ENCODE measurements at places on chromosomes 12 and 14. TPM values are rescaled to one million over a fixed set of nuclear protein-coding genes. Genes with fewer than 3 reads are reported as not detected.

DNA sequence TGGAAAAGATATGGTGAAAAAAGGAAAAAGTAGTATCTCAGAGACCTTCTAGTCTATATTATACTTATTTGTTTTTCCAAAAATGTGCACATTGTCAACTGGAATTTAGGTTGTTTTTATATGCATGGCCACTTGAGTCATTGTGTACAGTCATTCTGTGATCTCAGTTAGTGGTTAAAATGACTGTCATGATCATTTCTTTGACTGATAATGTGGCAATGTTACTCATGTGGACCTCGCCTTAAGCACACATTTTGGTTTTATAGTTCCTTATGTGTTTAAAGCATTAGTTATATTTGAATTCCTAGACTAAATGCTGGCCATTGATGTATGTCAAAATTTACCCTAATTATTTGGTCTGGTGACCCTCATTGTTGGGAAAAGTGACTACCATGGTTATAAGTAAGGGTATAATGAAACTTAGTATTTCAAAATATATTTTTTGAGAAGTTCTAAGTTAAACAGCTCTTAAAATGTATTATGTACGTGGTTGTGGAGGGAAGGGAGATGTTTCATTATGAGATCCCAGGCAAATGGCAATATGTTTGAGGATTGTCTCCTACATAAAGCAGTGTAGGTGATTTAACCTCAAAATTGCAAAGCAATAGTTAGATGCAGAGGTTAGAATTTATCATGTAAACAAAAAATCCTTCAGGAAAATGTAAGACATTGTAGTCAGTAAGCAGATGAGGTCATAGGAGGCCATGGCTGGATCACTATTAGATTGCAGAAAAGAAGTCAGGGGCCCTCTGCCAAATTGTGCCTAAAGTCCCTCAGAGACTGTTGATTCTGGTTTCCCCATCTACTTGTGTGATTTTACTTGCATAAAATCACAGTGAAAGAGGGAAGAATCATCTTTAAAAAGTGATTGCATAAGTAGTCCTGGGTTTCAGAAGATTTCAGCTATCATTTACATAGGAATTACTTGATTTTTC, 17.5 kb downstream of the PNMA1 start:
- no peak overlapping the region for H3K27ac ChIP-seq
- H3K36me3 ChIP-seq: no peaks in the 10 kb centered on the region
- no peaks in the 10 kb centered on the region for H3K4me1 ChIP-seq
- H3K4me3 ChIP-seq: no peak overlapping the region

GRCh38 chr12:126506426-126507182, 1441.4 kb downstream of the AACS start:
- H3K4me3 ChIP-seq: no peak overlapping the region
- no peaks in the 10 kb centered on the region for H3K4me1 ChIP-seq
- H3K27me3 ChIP-seq: no peaks in the 10 kb centered on the region
- no peak for DNase-seq
- H3K36me3 ChIP-seq: no peaks in the 10 kb centered on the region

- no peaks in the 10 kb centered on the region for H3K27me3 ChIP-seq
- H3K4me1 ChIP-seq: no peaks in the 10 kb centered on the region
- H3K4me3 ChIP-seq: no peak overlapping the region
- DNase-seq: no peak
- no peak overlapping the region for H3K27ac ChIP-seq
These were observed 7.6 kb downstream of the AKAP6 start for GRCh38 chr14:32336702-32337101.

DNA sequence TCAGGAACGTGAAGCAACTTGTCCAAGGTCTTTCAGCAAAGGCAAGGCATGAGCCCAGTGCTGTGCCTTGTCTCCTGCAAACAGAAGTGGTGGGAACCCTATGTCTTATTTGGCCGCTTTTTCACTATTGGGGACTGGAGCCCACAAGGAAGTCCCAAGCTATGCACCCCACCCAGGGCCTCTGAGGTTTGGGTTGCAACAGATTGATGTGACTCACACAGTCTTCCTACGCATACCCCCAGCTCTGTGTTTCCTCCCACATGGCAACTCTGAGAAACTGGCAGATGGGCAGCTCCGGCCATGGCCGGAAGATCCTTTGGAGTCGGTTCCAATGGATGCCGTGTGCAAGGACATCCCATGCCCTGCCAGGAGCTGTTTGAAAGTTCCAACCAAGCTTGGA, 28.3 kb upstream of the CMKLR1 start:
- no peak overlapping the region for H3K27ac ChIP-seq
- no peaks in the 10 kb centered on the region for H3K4me1 ChIP-seq

- H3K27ac ChIP-seq: no peak overlapping the region
- no peaks in the 10 kb centered on the region for H3K4me1 ChIP-seq
- no peak for DNase-seq
- no peaks in the 10 kb centered on the region for H3K27me3 ChIP-seq
- no peak overlapping the region for H3K4me3 ChIP-seq
These were observed 41.9 kb downstream of the PKP2 start for GRCh38 chr12:32854716-32855115.

GRCh38 chr12:53561590-53561953, 54.3 kb upstream of the NPFF start:
- H3K36me3 ChIP-seq: no peaks in the 10 kb centered on the region
- H3K4me3 ChIP-seq: no peak overlapping the region
- no peaks in the 10 kb centered on the region for H3K27me3 ChIP-seq
- DNase-seq: no peak
- no peaks in the 10 kb centered on the region for H3K4me1 ChIP-seq

DNA sequence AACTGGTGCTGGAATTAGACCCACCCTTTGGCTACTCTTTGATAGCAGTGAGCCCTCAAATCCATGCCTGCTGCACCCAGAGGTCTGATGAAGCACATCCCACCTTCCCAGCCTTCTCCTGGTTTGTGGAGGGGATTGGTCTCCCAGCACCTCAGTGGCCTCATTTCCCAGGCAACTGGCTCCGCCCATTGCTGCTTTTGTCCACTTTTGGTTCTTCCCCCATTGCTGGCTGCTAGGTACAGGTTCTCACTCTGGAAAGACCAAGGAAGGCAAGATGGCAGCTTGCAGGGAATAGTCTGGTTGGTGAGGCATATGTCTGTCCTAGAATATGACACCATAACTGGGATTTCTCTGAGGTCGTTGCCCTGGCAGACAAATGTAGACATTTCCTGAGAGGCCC, 10.2 kb upstream of the KRT5 start:
- H3K4me1 ChIP-seq: peaks cover 6% of the 10 kb centered on the region
- no peak overlapping the region for H3K4me3 ChIP-seq
- no peaks in the 10 kb centered on the region for H3K36me3 ChIP-seq
- no peaks in the 10 kb centered on the region for H3K27me3 ChIP-seq
- DNase-seq: no peak
- no peak overlapping the region for H3K27ac ChIP-seq

Gene LRFN5
- 1.3 TPM for total RNA-seq

Gene ATXN7L3B
- total RNA-seq: 26.4 TPM

Gene C12orf56
- not detected for total RNA-seq

Gene ADAM20
- 2.5 TPM for total RNA-seq

Gene NABP2
- total RNA-seq: 18.8 TPM

Gene ACIN1
- total RNA-seq: 148 TPM

Gene SIRT4
- 0.66 TPM for total RNA-seq

Gene AQP6
- not detected for total RNA-seq

Data from spleen (tissue), 13 donors.